ENCODE measurements at places on chromosomes 4 and X.

DNA sequence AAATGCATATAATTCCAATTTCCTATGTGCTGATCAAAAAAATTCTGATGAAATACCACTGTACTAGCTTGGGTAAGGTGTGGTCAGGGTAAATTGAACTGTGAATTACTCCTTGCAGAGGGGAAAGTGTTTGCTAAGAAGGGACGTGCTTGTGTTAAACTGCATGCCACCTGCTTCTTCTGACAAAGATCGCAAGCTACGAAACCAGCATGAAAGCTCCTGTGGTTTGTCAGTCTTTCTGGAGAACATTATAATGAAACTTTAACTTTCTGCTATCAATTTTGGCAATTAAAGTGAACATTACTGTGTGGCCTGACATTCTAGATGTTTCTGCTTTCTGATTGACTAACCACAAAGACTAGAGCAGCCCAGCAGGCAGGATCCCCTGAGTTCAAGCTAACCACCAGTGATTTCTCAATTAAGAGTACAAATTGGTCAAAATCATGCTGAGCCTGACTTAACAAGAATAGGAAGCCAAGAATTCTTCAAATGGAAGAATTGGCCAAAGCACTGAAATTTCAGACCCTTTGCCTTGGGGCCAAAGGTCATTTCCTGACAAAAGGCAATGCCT lies 239.0 kb downstream of the SLITRK2 start:
- DNase-seq = no peak

DNA sequence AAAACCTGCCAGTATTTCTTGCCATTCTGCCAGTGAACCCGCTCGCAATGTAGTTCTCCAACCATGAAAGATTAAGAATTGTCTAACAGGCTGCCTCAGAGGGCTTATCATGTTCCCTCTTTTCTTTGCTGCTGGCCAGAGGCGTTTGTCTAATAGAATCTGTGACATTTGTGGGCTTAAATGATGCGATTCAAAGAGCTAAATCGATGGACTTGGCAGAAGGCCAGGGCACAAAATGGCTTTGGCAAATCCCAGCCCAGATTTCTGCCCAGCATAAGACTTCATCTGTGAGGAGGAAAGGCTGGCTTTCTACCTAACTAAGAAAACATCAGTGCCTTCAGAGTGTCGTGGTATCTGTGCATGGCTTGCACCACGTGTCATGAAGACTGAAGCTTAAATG lies 79.9 kb downstream of the TRPC5OS start:
- DNase-seq = no peak

DNA sequence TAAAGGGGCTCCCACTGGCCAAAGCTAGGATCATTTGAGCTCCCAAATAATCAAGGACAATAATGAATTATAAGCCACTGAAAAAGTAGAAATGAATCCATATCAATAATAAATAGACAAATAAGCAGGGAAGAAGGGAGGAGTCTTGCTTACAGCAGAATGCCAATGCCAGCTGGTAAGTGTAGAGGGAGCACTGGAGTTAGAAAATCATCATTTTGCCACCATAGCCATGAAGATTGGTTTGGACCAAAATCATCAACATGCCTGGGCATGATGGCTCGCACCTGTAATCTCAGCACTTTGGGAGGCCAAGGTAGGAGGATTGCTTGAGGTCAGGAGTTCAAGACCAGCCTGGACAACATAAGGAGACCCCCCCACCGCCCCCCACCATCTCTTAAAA lies 20.4 kb upstream of the SH3KBP1 start:
- DNase-seq = no peak

DNA sequence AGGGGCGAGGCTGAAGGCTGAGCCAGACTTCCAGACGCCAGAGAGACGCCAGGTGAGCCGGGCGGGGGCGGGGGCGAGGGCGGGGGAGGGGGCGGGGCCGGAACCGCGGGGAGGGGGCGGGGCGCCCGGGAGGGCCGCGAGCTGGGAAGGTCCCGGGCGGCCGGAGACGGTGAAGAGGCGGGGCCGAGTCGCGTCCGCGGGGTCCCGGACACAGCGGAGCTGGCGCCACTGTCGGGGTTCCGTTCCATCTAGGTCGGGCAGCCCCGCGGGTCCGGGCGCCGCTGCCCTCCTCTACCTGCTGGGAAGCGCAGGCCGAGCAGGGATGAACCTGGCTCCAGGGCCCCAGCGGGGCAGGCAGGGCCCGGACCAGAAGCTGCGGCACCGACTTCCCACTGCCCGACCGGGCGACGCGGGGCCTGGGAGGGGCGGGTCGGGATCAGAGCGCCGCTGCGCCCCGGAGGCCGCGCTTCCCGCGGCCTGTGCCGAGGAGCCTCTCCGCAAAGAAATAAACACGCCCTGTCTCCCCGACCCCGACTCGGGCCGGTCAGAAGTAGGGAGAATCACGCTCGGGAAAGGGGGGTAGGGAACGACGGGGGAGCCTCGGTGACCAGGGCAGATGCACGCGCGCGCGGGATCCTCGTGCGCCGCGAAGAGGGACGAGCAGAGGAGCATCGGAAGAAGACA lies 10.6 kb downstream of the HMX1 start:
- no peak for DNase-seq

- no peak for DNase-seq
These were observed 42.9 kb downstream of the DCTD start for GRCh38 chr4:182874304-182874751.

DNA sequence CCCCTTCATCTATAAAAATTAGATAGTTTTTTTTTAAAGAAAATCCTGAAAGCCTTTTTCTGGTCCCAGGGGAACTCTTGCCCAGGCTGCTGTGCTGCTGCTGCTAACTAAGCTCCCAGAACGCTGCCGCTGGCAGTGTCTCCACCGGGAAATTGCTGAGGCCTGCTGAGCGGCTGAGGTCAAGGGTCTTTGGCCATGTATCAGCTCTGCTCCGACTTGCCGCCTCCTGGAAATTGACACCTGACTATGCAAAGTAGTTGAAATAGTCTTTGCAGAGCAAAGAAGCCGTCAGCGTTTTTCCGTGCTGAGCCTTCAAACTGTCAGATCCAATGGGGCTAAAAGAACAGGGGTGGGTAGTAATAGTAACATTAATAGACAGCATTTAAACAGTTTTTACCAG lies 839 bp downstream of the QDPR start:
- DNase-seq = no peak

- no peak for DNase-seq
These were observed 34.4 kb downstream of the PF4 start for GRCh38 chr4:73947239-73947985.

- no peak for DNase-seq
These were observed 360.0 kb downstream of the CHIC1 start for GRCh38 chrX:73922856-73923455.

DNA sequence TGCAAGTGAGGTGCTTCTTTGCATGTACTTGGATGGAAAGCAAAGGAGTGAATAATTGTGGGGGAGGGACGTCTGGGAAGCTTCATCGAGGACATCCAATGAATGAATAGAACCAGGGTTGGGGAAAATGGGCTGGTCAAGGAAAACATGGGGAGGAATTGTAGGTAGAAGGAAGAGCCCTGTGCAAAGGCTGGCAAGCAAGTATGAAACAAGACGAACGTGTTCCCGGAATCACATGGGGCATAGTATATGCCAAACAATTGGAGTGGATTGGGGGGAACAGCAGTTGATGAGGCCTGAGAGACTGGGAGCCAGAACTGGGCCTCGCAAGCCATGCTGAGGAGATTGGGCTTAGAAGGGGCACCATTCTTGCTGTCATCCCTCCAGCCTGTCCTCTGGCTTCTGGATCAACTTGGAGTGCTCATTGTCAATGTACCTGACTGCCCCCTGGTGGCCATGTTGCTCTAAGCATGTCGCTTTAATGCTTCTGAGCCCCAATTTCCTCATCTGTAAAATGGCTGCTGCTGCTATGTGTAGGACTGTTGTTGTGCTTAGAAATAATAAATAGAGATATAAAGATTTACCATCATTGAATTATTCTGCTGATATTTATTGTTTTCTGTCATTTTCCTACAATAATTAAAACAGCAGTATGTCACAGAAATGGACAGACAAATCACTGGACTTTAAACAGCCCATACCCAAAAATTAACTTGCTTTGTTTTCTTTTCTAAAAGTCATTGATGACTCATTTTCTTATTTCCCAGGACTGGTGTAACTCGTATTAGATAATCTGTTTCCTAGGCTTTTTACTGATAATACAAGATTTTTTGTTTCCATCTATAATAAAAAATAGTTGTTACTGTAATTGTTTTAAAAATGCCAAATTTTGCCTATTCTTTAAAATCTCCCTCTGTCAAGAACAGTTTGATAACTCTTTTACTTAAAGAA lies 66.4 kb downstream of the JADE3 start:
- DNase-seq = peak; percentile 28

GRCh38 chr4:102345795-102346100 lies 466 bp upstream of the SLC39A8 start:
- DNase-seq = no peak

GRCh38 chr4:184189966-184190365 lies 27.7 kb downstream of the ENPP6 start:
- DNase-seq = no peak

GRCh38 chr4:19030048-19030447 lies 1008.5 kb upstream of the LCORL start:
- no peak for DNase-seq

DNA sequence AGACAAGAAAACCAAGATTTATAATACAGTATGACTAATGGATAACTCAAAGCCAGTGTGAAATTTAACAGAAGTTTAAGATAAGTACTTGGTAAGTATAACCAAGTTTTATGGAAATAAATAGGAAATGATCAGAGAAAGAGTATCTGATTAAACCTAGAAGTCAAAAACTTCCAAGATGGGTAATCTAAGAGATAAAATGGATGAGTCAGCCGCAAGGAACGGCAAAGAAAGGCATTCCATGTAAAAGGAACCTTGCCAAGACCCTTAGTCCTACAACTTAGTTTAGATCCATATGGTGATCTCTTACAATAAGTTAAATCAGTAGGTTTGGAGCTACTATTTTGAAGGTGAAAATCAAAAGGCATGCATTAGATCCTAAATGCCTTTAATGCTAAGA lies 34.8 kb downstream of the LIN54 start:
- no peak for DNase-seq

GRCh38 chrX:18995221-18995620 lies 11.3 kb upstream of the PHKA2 start:
- no peak for DNase-seq

GRCh38 chr4:151583157-151583914 lies 174.4 kb downstream of the FHIP1A start:
- DNase-seq = no peak

DNA sequence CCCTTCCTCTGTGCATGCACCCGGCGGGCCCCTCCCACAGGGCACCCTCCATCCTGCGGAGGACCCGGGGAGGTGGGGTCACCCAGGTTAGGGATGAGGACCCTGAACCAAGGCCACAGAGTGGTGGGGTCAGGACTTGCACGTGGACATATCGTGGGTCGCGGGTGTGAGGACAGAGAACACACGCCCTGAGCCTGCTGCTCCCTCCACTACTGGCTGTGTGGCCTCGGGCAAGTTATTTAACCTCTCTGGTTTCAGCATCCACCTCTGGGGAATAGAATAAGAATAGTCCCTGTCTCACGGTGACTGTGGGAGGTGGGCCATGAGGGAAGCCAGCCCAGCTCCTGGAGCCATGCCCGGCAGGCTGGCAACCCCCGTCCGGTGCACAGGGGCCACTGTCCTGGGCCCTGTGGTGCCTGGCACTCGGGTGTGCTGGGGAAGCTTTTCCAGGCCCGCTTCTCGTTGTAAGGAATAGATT lies 5.1 kb downstream of the PSAPL1 start:
- no peak for DNase-seq

DNA sequence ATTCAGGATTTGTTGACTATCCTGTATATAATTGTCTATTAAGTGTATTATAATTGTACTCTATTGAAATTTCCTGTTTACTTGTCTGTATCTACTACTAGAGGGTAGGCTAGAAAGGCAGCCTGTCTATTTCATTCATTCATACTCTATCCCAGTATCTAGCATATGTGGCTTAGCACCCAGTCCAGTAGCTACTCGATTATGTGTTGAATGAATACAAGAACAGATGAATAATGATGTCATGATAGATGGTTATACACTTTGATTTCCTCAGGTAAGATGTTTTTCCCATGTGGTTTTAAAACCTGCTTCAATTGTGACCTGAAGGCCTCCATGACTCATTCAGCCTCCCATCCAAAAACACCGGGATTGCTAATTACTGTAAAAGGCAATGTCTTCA lies 68.0 kb downstream of the IL21 start:
- no peak for DNase-seq

DNA sequence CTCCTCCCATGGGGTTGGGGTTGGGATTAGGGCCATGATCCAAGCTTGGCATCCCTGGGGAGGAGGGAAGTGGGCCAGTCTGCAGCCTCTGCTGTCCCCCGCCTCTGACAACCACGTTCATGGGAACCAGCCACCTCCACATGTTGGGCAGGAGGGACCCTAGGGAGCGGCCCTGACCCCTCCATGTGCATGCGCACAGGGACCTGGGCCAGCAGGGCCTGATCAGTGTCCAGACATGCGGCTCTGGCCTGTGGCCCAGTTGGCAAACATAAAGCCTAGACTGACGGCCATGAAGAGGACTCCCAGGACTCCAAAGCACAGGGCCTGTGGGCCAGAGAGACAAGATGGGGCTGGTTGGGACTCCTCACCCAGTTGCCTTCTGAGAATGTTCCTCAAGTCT lies 11.3 kb downstream of the SLC38A5 start:
- DNase-seq = no peak
